ENCODE measurements at places on chromosomes 3 and 15. TPM values are rescaled to one million over a fixed set of nuclear protein-coding genes. Genes with fewer than 3 reads are reported as not detected.

The TMEM212 gene
- total RNA-seq = not detected

The SEMA3G gene
- under 0.01 TPM for total RNA-seq

The SCN10A gene
- total RNA-seq = not detected

The GPR160 gene
- 0.50 TPM for total RNA-seq

The PDZRN3 gene
- total RNA-seq = 27.7 TPM

The KIF15 gene
- 7.4 TPM for total RNA-seq

The CFAP100 gene
- total RNA-seq = not detected

The GPR149 gene
- not detected for total RNA-seq

The ADGRG7 gene
- 1.1 TPM for total RNA-seq

The PCSK6 gene
- total RNA-seq = 1.2 TPM

The ADAMTSL3 gene
- 0.22 TPM for total RNA-seq

The NRG4 gene
- not detected for total RNA-seq

The SLC33A1 gene
- total RNA-seq = 40.8 TPM

The CMTM7 gene
- total RNA-seq = 10.0 TPM

The CLSTN2 gene
- total RNA-seq = 1.00 TPM

The IQCF5 gene
- total RNA-seq = not detected

The ARGFX gene
- not detected for total RNA-seq

The MINAR1 gene
- 0.66 TPM for total RNA-seq

The DPPA4 gene
- not detected for total RNA-seq

The PIGZ gene
- total RNA-seq = 3.9 TPM

The RBM5 gene
- total RNA-seq = 164 TPM

The FETUB gene
- not detected for total RNA-seq

The ADCY5 gene
- 0.22 TPM for total RNA-seq

The ZNF662 gene
- 1.9 TPM for total RNA-seq

The GLT8D1 gene
- total RNA-seq = 129 TPM

The GNAT1 gene
- total RNA-seq = not detected

The SI gene
- not detected for total RNA-seq

The RBP2 gene
- total RNA-seq = not detected

The TRAIP gene
- 10.5 TPM for total RNA-seq
